ENCODE measurements at places on chromosomes 11 and 22.

GRCh38 chr11:19079643-19080440 is 19.3 kb upstream of the MRGPRX2 start:
- no peak for DNase-seq

DNA sequence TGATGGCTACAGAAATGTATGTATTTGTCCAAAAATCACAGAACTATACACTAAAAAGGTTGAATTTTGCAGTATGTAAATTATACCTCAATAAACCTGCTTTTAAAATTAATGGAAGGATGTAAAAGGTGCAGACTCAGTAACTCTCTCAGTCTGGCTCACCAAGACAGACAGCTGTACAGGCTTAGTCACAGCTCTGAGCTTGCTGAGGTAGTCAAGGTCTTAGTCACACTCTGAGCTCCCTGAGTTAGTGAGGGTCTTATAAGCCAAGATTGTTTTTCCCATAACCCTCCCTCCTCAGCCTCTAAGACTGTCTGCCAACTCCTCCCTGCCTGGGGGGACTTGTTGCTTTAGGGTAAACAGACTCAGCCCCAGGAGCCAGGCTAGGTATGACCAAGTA is 59.3 kb upstream of the IZUMO1R start:
- DNase-seq, result no peak

GRCh38 chr11:132094598-132094997 is 724.2 kb downstream of the NTM start:
- no peak for DNase-seq

- no peak for DNase-seq
These were observed 3.0 kb downstream of the CXCR5 start for GRCh38 chr11:118886681-118887111.

- no peak for DNase-seq
These were observed 68.9 kb downstream of the BMAL1 start for GRCh38 chr11:13346470-13346869.

GRCh38 chr11:74672332-74672955 is 58.8 kb downstream of the CHRDL2 start:
- no peak for DNase-seq

- DNase-seq, result no peak
These were observed 10.8 kb downstream of the PPFIBP2 start for GRCh38 chr11:7524462-7525235.

GRCh38 chr11:125623064-125623463 is 1.9 kb upstream of the CHEK1 start:
- DNase-seq, result no peak

DNA sequence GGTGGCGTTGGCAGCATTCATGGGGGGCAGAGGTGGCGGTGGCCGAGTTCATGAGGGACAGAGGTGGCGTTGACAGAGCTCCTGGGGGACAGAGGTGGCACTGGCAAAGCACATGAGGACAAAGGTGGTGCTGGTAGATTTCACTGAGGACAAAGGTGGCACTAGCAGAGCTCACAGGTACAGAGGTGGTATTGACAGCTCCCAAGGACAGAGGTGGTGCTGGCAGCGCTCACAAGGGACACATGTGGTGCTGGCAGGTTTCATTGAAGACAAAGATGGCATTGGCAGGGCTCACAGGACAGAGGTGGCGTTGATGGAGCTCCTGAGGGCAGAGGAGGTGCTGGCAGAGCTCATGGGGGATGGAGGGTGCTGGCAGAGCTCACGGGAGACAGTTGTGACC is 425.4 kb downstream of the CTTN start:
- no peak for DNase-seq

DNA sequence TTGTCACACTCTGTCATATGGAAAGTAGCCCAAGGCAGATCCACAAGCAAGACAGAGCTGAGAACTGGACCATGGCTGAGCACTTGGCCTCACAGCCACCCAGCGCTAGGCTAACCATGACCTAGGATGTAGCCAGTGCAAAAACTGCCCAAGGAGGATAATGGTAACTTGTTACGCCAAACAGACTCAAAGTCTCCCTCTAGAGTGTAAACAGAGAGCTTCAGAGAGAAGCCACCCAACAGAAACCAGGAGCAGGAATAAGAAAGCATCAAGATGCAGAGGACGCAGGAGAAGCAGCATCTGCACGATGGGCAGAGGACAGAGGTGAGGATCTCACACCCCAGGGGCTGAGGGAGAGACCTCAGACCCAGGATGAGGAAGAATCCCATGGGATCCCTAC is 97.9 kb downstream of the RCN1 start:
- DNase-seq, result no peak

GRCh38 chr11:1109918-1110705 is 35.4 kb downstream of the MUC2 start:
- no peak for DNase-seq

- no peak for DNase-seq
These were observed 49.1 kb downstream of the RTN4R start for GRCh38 chr22:20218987-20219386.

GRCh38 chr22:47000888-47001287 is 238.4 kb downstream of the TBC1D22A start:
- peak; percentile 33 for DNase-seq

DNA sequence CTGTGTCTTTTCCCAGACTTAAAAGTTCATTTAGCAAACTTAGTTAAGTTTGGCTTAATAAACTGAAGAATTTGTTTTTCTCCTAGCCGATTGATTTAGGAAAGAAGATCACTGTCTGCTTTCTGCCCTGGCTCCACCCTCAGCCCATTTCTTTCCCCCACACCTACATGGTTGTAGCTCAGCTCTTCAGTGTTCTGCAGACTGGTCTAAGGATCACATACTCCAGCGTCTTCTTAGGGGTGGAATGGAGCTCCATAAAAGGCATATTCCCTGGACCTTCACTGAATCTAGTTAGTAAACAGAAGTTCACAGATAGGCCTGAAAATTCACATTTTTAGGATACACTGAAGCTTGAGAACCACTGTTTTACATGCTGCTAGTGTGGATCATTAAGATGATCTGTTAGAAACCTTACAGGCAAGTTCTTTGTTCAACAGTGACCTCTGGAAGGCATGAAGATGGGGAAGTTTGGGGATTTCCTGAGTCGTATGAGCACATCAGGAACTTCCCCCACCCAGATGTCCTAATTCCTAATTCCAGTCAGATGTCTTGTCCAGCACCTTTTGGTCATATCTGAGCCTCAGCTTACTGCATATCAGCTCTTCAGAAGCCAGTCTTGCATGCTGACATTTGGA is 16.8 kb downstream of the PIWIL4 start:
- DNase-seq, result no peak

DNA sequence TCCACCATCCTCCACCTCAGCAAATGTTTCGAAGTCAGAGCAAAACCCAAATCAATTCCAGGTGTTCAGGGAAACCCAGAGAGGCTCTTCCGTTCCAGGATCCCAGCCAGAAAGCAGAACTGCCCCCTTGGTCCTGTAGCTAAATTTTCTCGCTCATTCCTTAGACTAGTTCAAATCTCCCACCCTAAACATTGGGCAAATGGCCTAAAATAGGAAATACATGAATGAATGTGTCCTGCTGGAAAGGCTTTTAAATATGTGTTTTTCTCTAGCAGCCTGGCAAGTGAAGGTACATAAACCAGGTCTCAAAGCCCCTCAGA is 89.6 kb downstream of the ETS1 start:
- DNase-seq, result no peak

DNA sequence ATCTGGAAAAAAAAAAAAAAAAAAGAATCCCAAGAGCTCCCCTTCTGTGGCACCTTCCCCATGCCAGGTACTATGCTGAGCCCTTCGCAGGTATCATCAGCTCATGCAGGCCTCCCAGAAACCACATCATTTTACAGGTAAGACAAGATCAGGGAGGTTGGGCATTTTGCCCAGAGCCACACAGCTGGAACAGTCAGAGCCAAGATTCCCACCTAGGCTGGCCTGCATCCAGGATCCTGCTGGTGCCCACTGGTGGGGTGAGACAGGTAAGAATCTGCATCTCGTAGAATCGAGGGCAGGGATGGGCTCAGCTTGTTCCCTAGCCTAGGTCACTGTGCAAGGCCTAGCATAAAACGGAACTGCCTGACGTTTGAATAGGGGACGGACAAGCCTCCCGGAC is 15.7 kb upstream of the MEN1 start:
- DNase-seq, result no peak

DNA sequence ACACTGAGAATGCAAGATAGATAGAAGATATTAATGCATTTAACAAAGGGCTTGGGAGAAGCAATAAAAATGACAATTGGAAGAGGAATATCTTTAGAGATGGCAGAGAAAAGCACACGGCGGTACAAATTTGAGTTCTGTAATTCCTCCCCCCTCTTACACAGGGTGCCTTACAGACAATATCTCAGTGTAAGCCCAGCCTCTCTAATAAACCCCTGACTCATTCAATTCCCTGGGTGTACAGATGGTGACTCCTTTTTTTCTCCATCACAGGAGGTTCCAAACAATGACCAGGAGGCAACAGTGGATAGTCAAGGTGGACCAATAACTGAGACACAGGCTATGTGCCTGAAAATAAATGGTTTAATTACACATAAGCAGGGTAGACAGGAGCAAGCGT is 598.6 kb downstream of the OPCML start:
- DNase-seq, result no peak

DNA sequence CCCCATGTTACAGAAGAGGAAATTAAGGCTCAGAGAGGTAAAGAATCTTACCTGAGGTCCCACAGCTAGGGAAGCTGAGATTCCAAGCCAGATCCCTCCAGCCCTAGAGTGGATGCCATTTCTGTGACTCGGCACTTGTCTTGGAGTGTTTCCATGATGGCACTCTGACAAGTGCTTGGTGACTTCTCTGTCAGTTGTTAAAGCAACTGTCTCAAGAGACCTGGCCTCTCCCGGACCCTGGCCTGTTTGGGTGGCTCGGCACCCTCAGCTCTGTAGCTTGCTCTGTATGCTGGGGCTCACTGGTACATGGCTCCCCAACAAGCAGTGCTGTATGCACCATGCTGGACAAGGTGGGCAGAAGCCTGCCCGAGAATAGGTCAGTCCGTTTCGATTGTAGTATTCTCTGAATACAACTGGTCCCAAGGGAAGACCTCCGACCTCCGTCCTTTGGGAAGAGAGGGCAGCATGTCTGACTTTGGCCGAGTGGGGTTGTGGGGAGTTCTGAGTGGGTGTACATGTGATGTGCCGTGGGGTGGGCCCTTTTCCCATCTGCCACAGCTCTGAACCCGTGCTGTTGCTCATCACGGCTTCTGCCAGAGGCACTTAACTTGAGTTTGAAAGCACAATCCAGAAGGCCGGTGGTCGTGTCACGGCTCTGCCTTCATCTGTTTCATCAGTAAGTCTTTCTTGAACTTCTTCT is 12.4 kb downstream of the ACO2 start:
- no peak for DNase-seq

DNA sequence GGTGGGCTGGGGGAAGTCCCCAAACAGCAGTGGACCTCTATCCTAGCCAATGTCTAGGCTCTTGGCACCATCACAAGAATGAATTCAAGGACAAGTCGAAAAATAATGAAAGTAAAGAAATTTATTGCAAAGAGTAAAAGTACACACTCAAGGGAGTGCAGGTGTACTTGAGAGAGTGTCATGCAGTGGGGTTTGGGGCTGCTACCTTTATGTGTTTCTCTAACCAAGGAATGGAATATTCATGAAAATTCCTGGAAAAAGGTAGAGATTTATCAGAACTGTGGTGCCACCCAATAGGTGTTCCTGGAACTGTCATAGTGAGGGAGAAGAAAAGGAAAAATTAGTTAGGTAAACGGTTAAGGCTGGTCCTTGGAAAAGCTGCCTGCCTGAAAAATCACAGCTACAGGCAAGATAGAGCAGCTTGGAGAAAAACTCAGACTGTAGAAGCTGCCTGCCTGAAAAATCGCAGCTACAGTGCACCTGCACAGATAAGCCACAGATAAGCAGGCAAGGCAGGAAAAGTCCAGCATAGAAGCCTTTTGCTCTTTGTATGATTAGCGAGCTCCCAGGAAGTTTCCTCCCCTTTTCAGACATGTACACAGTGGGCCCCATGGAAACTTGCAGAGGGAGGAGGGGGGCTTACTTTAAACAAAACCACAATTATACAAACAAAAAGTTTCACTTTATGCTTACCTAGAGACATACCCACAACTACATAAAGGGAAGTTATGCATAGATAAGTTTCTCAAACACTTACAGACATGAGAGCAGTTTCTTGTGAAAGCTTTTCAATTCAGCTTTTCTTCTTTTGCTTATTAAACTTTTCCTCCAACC is 71.4 kb upstream of the B3GNT6 start:
- DNase-seq, result peak; percentile 5

GRCh38 chr11:105719073-105719822 is 109.4 kb downstream of the GRIA4 start:
- DNase-seq, result peak; percentile 3

GRCh38 chr22:17905445-17905844 is 118.9 kb downstream of the MICAL3 start:
- no peak for DNase-seq

DNA sequence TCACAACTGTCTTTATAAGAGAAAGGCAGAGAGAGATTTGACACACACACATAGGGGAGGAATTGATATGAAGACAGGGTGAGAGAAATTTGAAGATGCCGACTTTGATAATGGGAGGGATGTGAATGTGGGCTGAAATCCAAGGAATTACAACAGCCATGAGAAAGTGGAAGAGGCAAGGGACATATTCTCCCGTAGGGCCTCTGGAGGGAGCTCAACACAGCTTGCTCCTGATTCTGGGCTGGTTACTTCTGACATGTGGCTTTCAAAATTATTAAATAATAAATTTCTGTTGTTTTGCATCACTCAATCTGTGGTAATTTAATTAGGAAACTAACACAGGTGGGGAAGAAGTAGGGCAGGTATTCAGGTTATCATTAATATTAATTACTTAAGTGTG is 282.9 kb downstream of the LUZP2 start:
- no peak for DNase-seq

GRCh38 chr11:98155696-98156095 is 865.1 kb upstream of the CNTN5 start:
- DNase-seq, result no peak

- DNase-seq, result no peak
These were observed 453.9 kb upstream of the CCDC179 start for GRCh38 chr11:23314162-23314561.

GRCh38 chr22:47847131-47847890 is 1084.9 kb downstream of the TBC1D22A start:
- DNase-seq, result no peak

DNA sequence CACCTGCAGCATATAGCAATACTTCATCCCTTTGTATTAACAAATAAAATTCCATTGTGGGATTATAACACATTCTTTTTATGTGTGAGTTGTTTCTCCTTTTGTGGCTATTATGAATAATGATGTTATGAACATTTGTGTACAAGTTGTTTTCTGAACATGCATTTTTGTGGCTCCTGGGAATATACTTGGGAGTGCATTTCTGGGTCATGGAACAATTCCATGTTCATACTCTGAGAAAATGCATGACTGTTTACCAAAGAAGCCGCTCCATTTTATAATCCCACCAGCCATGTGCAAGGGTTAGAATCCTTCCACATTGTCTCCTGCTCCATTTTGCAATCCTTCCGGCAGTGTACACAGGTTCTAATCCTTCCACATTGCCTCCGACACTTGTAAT is 713.8 kb downstream of the TBC1D22A start:
- no peak for DNase-seq

GRCh38 chr22:47540011-47540410 is 777.6 kb downstream of the TBC1D22A start:
- no peak for DNase-seq
